Kidney (tissue), 22 donors: ENCODE measurements at places on chromosomes 4 and X.

DNA sequence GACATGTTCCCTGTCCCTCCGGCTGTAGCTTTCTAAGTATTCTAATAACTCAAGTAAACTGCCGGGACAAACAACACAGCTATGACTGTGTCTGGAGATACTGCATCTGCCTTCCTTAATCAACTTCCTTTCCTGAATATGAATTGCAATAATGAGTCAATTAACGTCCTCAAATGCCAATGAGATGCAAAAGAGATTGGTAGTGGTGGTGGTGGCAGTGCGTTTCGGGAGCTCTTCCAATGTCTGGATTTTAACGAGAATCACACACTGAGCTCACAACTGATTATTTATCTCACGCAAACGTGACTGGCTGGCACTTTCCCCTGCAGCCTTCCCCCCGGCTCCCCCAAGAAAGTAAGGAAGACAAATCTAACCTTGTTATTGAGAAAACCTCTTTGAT is 226.1 kb upstream of the GK2 start:
- no peak for DNase-seq

- peak; percentile 40 for DNase-seq
These were observed 91.3 kb downstream of the RASGEF1B start for GRCh38 chr4:81380437-81380836.

GRCh38 chr4:80989921-80990544 is 40.5 kb upstream of the BMP3 start:
- DNase-seq = no peak

DNA sequence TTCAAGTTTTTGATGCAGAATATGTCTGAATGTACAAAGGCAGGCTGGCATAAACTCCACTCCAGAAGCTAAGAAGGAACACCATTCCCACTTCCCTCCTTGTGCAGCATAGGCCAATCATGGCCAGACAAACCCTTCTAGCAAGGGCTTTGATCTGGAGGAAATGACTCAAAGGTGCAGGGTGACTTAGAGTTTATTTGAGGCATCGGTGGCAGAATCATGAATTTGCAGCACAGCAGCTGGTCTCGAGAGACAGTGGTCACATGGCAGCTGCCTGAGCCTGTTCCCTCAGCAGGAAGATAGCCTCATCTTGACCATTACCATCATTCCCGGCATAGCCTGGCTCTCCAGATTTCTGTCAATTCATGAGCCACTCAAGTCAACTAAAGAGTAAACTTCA is 154.5 kb downstream of the ATP10D start:
- no peak for DNase-seq

DNA sequence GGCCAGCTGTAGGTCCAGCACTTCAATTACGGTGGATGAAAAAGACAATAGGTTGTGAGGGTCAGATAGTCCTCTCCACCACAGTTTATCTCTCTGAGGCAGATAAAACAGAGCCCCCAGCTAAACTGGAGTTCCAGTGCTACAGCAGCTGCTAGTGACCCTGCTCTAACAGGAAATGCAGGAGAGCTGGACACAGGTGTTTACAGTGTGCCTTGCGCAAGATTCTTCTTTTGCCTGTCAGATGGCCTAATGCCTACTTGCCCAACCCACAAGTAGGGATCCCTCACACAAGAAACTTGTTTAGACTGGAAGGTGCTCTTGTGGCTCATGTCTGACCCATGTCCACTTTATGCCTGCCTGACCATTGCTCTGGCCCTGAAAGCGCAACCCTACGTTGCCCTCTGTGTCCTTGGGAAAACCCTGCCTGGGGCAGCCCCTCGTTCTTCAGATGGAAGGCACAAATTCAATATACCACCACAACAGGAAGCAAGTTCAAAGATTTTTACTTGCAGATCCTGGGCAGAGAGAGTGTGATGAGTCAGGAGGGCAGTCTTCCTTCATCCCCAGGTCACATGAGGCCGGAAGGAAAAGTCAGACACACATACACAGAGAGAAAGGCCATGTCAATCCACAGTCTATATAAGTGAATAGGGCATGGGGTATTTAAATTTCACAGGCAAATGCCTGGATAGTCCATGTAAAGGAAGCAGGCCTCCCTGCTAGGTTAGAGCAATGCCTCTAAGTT is 105.1 kb upstream of the ADGRL3 start:
- no peak for DNase-seq

GRCh38 chrX:130295519-130296296 is 27.0 kb upstream of the ZNF280C start:
- DNase-seq = no peak

GRCh38 chr4:188984518-188984917 is 845.3 kb downstream of the TRIML1 start:
- DNase-seq = no peak

GRCh38 chr4:31108762-31109161 is 388.6 kb downstream of the PCDH7 start:
- no peak for DNase-seq

- DNase-seq = no peak
These were observed 81.3 kb downstream of the PPP1R2C start for GRCh38 chrX:42696536-42697124.

DNA sequence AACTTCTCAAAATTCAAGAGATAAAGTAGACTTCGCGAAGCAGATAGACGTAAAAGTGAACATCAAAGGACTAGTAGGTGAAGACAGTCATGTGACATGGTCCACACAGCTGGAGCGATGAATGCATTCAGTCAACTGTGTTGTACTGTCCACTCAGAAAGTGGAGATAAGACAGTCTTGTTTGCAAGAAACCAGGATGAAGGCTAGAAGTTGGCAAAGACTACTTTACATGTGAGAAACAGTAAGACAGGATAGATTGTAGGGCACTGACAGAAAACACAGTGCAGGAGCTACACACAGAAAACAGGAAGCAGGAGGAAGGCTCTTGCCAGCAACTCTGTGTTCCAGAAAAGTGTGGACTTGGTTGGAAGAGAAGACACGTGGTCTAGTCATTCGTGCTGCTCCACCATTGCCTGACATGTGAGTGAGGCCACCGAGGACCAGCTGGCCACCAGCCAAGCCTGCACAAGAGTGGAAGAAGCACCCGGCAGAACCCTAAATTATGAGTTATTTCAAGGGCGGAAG is 78.9 kb downstream of the FAT1 start:
- DNase-seq = no peak

DNA sequence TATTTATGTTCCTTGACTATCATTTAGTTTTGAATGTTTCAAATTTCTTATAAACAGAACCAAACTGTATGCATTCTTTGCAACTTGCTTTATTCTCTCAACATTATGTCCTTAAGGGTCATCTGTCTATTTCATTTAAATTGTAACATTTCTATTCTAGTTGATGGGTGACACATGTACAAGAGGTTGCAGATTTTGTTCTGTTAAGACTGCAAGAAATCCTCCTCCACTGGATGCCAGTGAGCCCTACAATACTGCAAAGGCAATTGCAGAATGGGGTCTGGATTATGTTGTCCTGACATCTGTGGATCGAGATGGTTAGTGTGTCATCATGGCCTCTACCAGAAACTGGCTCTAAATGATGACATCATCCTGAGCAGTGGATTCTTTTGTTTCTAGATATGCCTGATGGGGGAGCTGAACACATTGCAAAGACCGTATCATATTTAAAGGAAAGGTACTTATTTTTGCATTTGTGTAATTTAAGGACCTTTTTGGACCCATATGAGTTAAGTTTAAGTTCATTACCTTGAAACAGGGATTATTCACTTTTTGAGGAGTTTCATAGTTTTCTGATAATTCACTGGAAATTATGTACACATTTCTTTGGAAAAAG is 6.1 kb downstream of the LIAS start:
- no peak for DNase-seq

- DNase-seq = no peak
These were observed 32.2 kb upstream of the FAT1 start for GRCh38 chr4:186755550-186756519.

DNA sequence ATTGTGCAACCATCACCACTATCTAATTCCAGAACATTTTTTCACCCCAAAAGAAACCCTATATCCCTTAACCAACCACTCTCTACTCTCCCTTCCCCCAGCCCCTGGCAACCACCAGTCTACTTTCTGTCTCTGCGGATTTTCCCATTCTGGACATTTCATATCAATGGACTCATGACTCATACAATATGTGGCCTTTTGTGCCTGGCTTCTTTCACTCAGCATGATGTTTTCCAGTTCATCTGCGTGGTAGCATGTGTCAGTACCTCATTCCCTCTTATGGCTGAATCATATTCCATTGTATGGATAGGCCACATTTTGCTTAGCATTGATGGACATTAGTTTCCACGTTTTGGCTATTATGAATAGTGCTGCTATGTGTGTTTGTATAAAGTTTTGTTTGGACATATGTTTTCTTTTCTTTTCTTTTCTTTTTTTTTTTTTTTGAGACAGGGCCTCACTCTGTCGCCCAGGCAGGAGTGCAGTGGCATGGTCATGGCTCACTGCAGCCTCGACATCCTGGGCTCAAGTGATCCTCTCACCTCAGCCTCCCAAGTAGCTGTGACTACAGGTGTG is 335.4 kb downstream of the BCOR start:
- no peak for DNase-seq

GRCh38 chr4:9979101-9979701 is 42.1 kb downstream of the SLC2A9 start:
- DNase-seq = no peak

DNA sequence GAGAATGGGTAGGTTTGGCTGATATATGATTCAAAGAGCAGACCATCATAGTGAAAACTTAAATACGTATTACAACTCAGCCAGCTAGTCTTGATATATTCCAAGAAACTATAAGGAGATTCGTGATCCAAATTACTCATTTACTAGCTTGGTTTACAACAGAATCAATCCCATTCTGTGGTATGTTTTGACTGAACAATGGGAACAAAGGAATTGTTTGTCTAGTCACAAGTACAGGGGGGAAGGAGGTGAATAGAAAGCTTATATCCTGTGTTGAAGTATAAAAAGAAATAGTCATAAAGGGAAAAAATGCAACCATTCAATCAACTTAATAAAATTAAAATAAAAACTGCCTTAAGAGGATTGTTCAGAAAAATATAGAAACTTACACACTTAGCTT is 17.0 kb downstream of the C4orf54 start:
- DNase-seq = no peak

DNA sequence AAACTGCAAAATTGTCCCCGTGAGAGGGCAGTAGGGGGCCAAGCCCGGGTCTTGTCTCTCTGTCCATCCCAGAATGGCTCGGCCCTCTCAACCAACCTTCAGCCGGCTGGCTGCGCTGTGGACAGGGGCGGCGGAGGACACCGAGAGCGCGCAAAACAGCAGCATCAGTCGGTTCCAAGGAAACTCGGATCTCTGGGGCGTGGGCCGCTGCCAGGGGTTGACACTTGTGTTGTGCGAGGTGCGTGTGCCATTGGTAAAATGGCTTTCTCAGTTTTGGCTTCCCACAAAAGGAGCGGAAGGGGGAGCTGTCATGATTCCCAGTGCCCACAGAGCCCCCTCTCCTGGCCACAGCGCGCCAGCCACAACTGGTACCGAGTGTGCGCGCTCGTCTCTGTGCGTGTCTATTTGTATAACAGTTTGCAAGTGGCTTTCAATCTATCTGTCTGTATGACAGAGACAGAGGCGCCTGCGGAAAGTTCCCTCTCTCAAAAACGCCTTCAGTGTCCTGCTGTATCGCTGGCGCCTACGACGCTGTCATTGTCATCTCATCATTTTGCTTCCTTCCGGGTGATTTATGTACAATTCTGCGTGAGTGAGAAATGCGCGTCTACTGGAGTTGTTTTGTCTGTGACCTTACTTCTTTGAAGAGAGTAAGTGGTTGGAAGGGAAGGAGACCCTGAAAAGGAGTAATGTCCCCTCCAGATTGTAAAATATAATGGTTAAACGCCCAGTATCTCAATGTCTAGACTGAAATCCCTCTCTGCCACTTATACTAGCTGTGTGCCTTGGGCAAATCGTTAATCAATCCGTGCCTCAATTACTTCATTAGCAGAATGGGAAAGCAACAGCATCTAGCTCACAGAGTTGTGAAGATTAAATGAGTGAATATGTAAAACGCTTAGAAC is 1.8 kb downstream of the DKK2 start:
- peak; percentile 71 for DNase-seq

GRCh38 chrX:68835468-68835867 is 6.6 kb downstream of the EFNB1 start:
- DNase-seq = peak; percentile 13

DNA sequence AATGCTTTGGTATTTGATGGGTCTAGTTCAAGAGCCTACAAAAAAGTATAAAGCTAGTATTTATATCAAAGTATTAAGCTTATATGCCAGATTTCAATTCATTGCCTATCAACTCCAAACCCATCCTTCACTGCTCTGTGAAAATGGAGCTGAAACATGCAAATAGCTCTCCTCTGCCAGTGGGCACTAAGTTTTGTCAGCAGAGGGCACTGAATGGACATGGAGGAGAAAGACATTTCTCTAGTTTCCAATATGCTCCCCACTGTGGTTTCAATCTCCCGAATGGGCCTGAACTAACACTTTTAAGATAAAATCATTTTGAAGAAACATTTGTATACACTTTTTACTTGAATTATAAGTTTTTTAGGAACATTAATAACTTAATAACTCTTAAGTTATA is 12.4 kb downstream of the PPID start:
- no peak for DNase-seq

- no peak for DNase-seq
These were observed 220.0 kb downstream of the ENOX2 start for GRCh38 chrX:130682990-130683389.

DNA sequence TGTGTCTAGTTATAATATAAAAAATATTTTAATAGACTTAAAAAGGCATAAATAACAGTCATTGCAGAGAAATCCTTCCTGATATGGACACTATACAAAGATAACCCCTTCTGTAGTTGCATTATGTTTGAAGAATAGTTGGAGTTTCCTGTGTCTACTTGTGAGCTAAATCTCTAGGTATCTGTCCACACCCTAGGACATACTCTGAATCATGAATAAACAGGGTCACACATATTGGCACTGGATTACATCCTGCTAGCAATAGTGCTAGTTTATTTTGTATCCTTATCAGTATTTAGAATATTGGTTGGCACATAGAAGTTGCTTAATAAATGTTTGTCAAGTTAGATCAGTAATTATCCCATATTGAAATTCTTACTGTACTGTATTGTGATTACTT is 173.9 kb downstream of the GRXCR1 start:
- DNase-seq = no peak

DNA sequence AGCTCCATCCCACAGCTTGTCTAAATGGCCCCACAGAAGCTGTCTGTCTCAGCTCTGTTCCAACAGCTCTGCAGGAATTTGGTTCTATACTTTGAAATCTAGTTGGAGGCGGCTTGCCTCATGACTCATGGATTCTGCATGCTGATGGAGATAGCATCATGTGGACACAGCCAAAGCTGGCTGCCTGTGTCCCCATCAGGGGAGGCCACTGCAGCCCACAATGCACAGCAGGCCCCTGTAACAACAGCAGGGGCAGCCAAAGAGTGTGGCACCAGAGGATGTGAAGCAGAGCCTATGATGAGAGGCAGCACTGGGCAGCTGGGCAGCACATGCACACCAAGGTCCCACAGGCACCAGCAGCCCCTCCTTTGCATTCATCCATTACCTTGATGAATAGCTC is 67.2 kb downstream of the DCAF12L1 start:
- DNase-seq = no peak

DNA sequence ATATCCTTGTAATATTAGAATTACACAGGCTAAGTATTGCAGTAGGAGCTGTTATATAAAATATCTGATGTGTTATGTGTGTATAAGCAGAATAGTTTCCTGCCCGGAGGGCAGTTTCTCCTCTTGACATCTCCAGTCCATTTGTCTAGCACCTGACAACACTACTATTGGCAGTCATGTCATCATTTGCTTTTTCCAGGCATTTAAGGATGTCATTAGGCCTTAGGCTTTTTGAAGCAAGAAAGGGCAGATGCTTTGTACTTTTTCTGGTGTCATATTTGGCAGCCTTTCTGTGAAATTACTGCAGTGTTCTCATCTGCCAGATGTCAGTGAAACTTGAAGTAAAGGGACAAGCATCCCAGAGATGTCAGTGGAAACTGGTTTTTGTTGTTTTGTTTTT is 2017.6 kb upstream of the IGFBP7 start:
- DNase-seq = no peak
